ENCODE measurements at places on chromosomes 2 and 18.

DNA sequence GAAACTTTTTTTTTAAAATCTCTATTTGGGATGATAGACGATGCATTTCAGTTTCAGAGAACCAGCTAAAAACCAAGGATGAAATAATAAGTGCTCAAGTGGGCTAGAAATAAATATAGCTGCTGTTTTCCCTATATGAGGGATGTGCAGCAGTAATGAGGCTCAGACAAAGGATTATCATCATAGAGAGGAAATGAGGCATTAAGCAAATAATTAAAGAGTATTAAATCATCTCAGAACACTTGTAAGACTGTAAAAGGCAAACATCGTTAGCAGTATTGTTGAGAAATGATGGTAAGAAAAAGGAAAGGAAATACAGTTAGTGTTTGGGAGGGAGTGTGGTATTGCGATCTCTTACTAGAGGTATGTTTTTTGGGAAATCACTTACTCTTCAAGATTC, 233.5 kb downstream of the TGIF1 start:
- DNase-seq, result no peak

DNA sequence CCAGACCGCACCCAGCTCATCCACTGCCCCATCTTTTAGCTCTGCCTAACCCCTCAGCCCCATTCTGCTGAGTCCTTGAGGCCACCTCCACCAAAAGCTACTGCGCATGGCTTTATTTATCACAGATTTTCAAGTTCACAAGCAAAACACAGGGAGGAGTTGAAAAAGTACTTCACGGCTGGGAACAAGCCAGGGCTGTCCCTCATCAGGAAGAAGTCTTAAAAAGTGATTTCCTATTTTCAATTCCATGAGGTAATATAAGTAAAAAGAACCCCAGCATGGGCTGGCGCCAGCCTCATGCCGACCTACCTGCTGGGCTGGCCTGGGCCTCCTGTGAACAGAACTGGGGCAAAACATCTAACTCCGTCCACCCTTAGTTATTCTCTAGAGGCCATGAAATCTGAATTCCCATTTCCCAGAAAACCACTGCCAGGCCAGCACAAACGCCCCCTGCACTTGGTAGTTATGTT, 69.0 kb downstream of the POLR1A start:
- no peak for DNase-seq

GRCh38 chr2:69745035-69745434, 3.1 kb downstream of the ANXA4 start:
- DNase-seq, result no peak

DNA sequence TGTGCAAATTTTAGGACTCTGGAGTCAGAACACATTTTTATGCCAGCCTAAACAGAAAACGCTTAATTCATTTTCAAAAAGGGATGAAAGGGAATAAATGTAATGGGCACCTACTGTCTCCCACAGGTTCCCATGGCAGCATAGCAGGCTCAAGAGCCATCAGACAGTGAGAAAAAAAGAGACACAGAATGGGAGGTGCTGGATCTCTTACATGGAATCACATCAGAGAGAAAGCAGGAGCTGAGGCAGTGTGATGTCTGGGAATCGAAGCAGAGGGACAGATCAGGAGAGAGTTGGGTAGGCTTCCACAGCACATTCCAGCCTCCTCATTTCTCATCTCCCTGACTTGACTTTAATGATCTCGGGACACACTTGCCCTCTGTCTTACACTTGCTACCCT, 684.3 kb downstream of the KCNJ3 start:
- DNase-seq, result no peak

DNA sequence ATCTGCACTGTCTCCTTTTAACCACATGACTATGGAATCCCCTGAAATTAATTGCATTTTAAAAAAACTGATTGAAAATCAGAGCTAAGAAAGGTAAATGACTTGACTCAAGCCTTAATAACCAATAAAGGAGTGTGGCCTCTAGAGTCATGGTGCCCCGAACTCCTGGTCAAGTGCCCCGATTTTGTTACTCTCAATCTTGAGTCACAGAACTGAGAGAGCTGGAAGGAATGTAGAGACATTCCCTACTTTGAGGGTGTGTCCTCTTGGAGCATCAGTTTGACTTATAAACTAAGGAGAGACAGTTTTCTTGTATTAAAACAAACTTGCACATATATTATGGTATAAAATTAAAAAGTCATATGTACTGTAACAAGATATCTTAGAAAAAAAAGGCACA, 2.4 kb downstream of the WDR43 start:
- no peak for DNase-seq

Data from GM18507 (cell line).